Stimulated activated CD4-positive, alpha-beta T cell treated with anti-CD3 and anti-CD28 coated beads, Interleukin-1b, Interleukin-23, amount 100 ng/mL, for 4 hours (primary cell): ENCODE measurements at places on chromosomes 11 and 22.

DNA sequence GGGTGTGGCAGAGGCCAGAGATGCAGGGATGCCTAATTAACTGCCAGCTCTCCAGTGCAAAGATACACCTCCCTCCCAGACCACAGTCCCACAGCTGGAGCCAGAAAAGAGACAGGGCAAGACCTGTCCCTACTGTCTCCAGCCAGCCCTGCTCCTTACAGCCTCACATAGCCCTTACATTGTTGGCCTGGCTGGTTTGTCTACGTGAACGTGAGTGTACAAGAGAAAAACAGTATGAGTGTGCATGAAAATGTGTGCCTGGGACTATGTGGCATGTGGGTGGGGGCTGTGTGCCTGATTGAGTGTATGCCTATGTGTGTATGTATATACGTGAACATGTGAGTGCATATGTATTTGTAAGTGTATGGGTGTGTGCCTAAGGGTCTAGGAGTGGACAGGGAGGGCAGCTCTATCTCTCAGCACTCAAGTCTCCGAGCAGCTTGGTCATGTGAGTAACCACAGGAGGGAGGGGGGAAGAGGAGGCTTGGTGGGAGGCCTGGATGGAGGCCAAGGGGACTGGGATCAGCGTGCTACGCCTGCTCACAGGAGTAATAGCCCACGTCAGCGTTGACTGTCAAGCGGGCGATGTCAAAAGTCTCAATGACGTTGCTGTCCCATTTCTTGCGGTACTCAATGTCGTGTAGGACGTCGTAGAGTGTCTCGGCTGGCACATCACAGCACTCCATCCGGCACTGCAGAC, 6.6 kb upstream of the ARAP1 start:
- no peak for DNase-seq

- no peak for DNase-seq
Observed at GRCh38 chr11:17343907-17344306, 7.7 kb upstream of the NCR3LG1 start.

DNA sequence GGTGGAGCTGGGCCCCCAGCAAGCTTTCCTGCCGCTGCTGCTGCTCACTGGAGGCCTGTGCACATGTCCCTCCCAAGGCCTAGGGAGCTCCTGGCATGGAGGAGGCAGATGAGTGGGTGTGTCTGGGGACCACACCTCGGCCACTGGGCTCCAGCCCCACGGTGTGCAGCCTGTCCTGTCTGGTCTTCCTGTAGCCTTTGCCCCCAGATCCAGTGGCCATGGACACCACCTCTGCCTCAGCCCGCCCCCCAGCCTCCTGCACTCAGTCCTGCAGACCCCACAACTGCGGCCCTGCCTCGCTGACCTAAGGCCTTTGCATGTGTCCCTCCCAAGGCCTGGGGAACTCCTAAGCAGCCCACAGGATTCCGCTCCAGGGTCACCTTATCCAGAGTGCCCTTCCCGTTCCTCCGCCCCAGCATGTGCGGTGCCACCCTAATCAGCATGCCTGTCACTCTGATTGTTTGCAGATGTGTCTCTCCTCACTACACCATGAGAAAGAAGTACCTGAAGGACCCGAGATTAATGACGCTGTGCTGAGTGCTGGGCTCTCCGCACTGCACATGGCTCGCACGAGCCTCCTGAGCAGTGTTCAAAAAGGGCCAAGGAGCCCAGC, 8.6 kb downstream of the GAL start:
- DNase-seq = no peak

DNA sequence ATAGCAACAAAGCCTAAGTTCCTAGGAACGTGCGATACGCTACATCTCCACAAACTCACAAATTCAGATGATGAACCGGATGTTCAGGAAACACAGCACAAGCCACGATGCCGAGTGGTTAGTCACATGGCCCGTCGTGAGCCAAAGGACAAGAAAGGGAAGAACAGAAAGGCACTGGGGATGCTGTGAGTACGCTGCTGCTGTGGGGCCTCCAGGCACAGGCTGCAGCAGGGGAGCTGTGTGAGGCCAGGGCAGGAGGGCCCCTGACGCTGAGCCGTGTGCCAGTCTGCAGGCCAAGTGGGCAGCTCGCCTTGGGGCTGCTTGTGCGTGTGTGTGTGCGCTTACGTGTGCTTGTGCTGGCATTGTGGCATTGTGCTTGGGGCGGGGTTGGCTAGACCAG, 89.4 kb downstream of the CTTN start:
- DNase-seq = no peak

GRCh38 chr11:130847517-130847916, 68.8 kb downstream of the SNX19 start:
- DNase-seq = no peak

DNA sequence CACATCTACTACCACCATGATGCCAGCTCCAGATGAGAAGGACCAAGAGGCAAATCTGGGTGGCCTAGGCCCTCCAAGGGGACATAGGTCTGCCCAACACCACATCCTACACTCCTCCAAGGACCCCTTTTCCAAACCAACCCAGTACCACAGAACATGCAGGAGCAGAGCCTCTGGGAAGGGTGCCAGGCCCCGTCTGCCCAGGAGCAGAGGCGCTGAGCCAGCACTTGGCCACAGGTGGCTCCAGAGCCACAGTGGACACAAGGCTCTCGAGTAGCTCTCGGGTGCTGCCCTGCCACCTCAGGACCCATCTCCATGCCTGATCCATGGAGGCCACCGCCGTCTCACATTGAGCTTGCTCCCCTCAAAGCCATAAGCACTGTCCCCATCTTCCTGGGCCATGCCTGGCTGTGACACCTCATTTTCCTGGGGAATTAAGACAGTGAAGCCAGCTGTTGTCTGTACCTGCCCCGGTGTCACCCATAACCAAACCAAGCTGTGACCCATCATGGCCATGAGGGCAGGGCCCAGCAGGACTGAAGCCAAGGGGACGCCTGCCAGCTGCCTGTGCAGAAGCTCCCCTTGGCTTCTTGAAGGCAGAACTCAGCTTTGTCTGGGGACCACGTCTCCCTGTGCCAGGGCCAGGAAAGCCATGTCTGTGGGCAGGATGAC, 7.4 kb downstream of the MOB2 start:
- DNase-seq = no peak

DNA sequence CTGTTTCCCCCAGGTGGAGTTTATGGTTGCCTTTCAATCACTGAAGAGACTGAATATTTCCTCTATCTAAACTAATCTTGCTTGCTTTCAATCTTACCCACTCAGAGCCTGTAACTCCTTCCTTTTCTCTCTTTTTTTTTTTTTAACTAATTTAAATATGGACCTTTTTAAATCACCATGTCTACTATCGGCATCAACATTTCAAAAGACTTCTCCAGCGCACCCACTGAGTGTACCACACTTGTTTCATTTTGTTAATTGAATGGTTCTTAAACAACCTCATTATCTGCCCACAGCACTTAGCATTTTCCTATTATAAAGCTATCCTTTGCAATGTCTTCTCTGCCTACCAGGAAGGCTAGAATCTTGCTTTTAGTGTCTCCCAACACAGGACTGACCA, 1212.5 kb downstream of the LRRC4C start:
- no peak for DNase-seq

- no peak for DNase-seq
Observed at GRCh38 chr11:126154691-126155090, 56.8 kb downstream of the RPUSD4 start.

- no peak for DNase-seq
Observed at GRCh38 chr11:119486691-119487259, 63.8 kb upstream of the THY1 start.

- no peak for DNase-seq
Observed at GRCh38 chr11:108549319-108549885, 44.2 kb downstream of the EXPH5 start.

- DNase-seq = no peak
Observed at GRCh38 chr22:41831828-41832552, 915 bp upstream of the SREBF2 start.

- no peak for DNase-seq
Observed at GRCh38 chr11:27722117-27722952, 22.1 kb upstream of the BDNF start.

DNA sequence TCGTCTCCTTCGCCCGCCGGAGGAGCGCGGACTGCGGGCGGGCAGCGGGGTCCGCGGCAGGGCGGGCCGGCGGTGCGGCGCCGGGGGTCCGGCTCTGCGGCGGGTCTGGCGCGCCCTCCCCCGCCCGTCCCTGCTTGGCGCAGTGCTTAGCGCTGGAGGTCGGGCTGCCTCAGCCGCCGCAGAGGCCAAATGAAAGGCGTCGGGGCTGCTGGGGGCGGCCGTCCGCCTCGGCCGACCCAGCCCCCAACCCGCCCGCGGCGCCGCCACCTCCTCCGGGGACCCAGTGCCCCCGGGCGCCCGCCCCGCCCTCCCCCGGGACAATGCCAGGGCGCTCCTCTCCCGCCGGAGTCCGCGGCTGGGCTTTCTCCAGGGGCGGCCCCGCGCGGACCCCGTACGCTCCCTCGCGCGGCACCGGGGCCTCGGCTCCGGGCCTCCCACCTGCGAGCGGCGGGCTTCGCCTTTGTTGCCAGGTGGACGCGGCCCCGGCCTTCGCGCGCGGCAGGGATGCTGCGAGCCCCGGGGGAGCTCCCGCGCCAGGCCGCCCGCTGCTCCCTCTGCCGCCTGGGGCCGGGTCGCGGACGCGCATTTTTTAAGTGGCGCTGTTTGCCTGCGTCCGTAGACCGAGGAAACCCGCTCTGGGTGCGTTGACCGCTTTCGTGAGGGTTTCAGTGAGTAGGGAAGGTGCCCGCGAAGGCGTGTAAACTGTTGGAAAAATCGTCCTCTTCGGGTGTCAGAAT, 583 bp downstream of the APLP2 start:
- DNase-seq = no peak

DNA sequence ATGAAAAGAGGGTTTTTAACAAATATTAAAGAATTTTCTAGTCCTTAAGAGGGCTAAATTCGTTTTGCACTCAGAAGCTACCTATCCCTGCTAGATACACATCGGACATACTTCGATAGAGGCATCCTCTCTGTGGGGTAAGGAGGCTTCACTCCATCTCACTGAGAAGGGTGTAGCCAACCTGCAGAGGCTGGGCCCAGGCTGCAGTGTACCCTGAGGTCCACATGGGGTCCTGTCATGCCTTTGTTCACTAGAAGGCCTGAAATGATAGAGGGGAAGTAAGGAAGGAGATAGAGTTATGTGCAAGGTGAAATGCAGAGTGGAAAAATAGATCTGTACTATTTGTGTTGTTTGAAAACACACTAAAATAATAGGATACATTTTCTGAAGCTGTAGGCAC, 45.6 kb downstream of the IGSF9B start:
- DNase-seq = no peak

DNA sequence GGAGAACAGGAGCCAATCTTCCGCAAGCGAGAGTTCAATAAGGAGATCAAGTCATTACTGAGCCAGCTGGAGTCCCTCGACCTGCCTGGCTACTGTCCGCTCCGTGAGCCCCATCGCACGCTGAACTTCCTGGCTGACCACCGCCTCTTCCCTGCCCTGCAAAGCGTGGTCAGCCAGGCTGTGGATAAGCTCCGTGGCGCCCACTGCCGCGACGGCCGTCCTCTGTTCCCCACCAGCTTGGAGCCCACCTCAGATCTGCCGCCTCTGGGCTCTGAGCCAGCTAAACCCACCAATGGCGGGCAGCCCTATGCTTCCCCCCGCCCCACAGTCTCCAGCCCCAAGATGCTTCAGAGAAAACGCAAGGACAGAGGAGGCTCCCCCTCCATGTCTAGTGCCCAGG, 2.3 kb downstream of the CCDC116 start:
- no peak for DNase-seq

- DNase-seq = no peak
Observed at GRCh38 chr22:27748349-27748748, 53.2 kb downstream of the MN1 start.

GRCh38 chr11:76161261-76161961, 44.9 kb downstream of the WNT11 start:
- DNase-seq = no peak

GRCh38 chr11:57483562-57483918, 23.2 kb downstream of the RTN4RL2 start:
- DNase-seq = no peak

GRCh38 chr11:70120674-70121073, 42.6 kb downstream of the ANO1 start:
- DNase-seq = no peak

GRCh38 chr11:31879681-31880080, 68.6 kb upstream of the PAX6 start:
- DNase-seq = no peak

DNA sequence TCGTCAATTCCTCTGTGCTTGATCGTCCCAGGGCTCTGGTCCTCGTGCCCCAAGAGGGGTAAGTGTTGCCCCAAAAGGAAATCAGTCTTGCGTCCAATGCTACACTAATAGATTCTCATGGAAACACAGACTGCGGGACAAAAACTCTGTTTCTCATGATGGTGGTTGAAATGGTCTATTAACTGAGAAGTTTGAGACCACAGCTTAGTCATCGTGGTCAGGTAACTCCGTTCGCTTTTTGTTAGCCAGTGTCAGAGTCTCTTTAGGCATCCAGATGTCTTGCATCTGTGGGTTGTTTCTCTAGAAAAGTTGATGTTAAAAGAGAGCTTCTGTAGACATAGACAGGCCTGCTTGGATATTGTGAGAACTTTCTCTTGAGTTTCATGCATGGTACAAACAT, 104.6 kb upstream of the SORL1-AS1 start:
- no peak for DNase-seq

GRCh38 chr22:42021571-42021970, 23.0 kb downstream of the WBP2NL start:
- no peak for DNase-seq

DNA sequence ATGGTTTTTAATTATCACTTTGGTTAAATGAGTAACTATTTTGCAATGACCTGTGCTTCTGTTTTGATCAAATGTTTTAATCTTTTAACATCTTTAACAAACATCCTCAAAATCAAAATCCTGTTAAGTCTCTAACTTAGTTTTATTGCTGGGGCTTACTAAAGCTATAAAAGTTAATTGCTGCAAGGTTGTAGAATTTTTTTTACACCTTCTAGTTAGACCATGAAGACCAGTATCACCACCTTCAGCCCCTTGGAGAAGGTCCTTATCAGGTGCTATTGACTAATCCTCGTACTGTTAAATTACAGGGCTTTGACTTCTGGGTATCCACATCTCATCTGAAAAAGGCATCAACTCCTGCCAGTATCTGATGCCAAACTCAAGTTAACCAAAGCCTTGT, 12.3 kb upstream of the CABP2 start:
- no peak for DNase-seq

- peak; percentile 15 for DNase-seq
Observed at GRCh38 chr11:112174789-112175598, at the start of gene BCO2. Gene BCO2 (plus strand): TSS chr11:112175512. CDS start chr11:112175602, 90 bp downstream.

- no peak for DNase-seq
Observed at GRCh38 chr11:87878373-87878825, 296.8 kb downstream of the RAB38 start.

DNA sequence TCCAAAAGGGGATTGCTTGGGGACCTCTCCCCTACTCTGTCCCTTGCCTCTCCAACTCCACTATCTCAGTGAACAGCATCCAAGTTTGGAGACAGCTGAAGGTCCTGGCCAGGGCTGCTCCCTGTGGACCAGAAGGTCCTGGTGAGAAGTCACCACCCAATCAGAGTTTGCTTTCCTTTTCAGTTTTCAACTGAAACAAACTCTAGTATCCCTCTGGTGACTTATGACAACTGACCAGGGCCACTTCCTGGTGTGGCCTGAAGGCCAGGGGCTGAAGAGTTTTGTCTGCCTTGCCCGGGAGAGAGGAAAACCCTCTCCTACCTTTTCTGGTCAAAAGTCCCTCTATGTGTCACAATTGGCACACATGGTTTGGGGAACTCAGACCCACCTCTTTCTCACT, 5.1 kb downstream of the JAML start:
- DNase-seq = no peak
